Stimulated activated CD4-positive, alpha-beta T cell treated with anti-CD3 and anti-CD28 coated beads, TNF-alpha, amount 100 ng/mL, for 4 hours (primary cell): ENCODE measurements at places on chromosomes 1 and 21.

DNA sequence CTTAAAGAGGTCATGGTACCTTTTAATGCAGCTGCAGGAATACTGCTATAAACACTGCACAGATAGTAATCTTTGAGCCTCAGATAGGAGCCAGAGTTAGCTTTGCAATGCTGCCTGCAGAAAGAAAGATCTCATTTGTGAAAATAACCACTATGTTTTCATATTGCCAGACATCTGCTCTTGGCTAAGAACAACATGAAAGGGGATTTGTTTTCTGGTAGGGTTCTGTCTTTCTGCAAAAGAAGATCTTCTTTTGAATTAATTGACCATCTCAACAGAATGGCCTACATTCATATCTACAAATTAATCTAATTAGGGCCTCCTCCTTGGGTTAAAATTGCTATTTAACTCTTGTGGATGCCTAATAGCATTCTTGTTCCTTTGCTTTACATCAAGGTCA is 177.6 kb upstream of the DPYD start:
- no peak for DNase-seq

DNA sequence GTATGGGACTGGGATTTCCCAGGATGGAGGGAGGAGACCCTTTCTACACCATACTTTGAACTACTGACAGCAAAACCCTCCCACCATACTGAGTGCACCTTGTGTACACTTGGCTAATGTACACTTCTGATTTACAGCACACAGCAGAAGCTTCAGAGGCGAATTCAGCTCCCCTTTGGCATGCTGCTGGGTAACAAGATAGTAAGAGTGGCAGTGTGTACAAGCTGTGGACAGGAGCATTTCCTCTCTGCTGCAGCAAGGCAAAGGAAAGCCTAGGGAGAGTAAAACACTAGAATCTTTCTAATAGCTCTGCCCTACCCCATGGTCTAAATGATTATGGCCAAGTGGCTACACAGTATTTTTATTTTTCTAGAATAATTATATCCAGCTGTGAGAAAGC is 83.9 kb upstream of the ARTN start:
- no peak for DNase-seq

DNA sequence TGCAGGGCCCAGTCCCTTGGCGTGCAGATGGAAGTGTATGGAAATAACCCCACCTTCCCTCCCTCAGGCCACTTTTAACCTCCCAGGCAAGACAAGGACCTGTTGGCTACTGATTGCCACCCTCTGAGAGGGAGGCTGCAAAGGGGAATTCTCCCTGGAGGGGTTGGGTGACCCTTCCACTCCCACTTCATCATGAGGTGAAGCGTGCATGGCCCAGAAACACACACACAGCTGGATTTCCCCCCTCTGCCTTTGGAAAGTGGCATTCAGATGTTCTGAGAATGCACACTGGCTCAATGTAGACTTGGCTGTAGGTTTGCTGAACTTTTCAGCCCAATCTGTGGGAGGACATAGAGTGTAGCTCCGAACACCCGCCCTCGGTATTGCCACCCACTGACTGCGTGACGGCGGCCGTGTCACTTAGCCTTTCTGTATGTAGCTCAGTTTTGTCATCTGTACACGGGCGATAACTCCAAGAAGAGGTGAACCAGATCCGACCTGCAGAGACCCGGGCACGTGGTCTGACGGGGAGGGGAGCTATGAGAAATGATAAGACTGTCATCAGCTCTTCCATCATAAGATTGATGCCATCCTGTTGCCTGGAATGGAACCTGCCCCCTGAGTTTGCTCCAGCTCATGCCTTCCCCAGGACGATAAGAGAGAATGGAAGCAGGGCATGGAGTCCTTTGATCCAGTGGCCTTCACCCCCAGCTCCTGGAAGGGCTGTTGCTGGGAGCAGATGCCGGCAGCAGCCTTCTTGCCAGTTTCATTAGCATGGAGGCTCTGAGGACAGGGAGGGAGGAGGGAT is 19.3 kb downstream of the MIIP start:
- no peak for DNase-seq

GRCh38 chr1:70717656-70718055 is 306.6 kb downstream of the CTH start:
- no peak for DNase-seq

DNA sequence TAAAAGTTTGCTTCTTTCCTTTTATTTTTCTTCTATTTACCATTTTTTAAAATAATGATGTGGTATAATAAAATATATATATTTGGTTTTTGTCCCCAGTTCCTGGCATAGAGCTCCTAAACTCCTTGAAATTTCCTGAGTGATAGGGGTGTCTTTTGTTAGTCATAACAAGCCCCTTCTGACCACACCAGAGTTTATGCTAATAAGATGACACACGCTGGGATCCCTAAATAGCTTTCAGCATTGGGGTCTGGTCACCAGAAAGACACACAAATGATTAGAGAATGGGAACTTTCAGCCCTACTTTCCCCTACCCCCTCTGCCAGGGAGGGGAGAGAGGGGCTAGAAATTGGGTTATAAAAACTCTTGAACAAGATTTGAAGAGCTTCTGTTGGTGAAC is 56.2 kb downstream of the COL24A1 start:
- no peak for DNase-seq

DNA sequence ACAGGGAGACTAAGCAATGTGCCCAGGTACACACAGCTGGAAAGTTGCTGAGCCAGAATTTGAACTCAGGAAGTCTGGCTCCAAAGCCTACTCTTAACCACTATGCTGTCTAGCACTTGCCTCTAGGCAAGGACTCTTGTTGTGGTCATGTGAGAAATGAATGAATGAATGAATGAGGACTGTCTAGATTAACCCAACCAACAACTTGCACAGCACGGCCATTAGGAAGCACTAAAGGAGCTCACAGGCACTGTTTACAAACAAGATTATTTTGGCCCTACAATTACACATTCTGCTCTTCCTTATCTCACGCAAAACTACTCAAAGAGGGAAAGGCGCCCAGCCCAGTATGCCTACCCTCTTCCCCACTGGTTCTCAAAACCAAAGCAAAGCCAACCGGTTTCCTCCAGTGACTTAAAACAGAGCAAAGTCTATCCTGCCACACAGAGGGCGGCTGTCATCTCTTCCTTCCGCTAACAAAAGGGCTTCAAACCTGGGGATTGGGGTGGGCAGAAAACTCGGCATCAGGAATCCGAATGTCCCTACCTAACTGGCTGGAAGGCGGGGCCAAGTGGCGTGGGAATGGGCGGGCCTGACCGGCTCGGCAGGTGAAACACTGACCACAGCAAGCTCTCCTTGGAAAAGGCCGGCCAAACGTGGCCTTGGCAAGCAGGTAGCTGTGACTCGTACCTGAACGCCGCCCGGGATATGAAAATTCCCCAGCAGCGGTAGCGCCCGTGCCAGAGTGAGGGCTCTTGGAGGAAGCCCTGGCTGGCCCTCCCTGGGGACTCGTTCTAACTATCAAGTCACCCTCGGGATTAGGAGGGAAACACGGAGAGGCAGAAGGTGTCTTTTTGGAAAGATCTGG is 948 bp downstream of the STK40 start:
- no peak for DNase-seq

DNA sequence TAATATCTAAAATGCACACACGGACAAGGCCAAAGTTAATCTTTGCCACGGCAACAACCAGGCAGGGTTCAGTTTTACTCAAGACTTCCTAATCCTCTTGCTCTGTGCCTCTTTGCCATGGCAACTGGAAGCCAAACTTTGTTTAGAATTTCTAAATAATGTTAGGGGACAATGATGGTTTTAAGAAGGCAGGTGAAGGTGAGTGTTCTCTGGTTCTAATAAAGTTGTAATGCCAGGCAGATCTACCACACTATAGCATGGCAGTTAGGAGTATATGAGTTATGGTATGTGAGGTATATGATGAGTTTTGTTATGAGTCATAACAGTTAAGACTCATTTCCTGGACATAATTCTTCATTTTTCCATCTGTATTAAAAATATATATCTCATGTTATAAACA is 2.7 kb downstream of the PTPRC start:
- no peak for DNase-seq

- DNase-seq = no peak
These were observed 189.2 kb upstream of the PBX1 start for GRCh38 chr1:164369698-164370365.

DNA sequence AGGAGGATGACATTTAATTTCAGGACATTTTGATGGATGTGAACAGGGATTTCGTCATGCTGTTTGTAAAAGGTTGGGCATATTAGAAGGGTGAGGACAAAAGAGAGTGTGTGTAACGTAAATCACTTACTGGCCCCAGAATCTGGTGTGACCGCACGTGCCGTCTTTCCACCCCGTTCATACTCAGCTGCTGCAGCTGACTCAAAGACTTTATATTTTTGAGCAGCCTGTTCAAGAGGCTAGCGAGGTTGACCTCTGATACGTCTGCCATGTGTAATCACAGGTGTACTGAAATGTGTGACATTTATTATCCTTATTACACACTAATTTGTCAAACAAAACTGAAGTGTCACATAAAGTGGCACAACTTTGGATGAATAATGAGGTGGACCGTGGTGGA is 66.5 kb upstream of the ERRFI1 start:
- no peak for DNase-seq

GRCh38 chr21:32330784-32331311 is 32.2 kb downstream of the MRAP start:
- DNase-seq = no peak

DNA sequence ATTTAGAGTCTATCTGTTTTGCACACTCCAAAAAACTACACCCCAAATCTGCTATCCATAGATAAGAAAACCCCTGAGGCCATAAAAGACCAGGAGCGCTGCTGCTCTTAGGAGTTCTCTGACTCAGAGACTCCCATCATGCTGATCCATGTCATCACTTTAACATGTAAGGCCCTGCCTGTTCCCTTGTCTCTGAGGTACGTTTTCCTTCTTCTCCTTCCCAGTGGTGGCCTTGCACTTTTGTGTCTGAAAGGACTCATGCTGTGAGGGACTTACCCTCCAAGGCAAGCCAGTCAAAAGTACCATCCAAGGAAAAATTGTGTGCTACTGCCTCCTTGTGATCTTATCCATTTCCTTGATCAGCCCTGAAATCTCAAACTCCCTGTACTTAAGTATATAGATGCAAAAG is 427.4 kb upstream of the NCAM2 start:
- no peak for DNase-seq

GRCh38 chr21:45363921-45364467 is 41.0 kb upstream of the COL18A1 start:
- peak; percentile 13 for DNase-seq

- DNase-seq = no peak
These were observed 22.6 kb upstream of the NRDC start for GRCh38 chr1:51901151-51901550.

GRCh38 chr21:14538483-14538882 is 7.6 kb downstream of the SAMSN1 start:
- no peak for DNase-seq

- no peak for DNase-seq
These were observed 52.0 kb upstream of the RAVER2 start for GRCh38 chr1:64692911-64693310.

GRCh38 chr1:158579733-158580132 is at the start of gene OR10X1:
TSS of gene OR10X1 (minus strand) at chr1:158579899. CDS start at chr1:158579899, 0 bp downstream.
- DNase-seq = no peak

GRCh38 chr1:45395051-45395450 is 54.8 kb upstream of the MUTYH start:
- DNase-seq = no peak

DNA sequence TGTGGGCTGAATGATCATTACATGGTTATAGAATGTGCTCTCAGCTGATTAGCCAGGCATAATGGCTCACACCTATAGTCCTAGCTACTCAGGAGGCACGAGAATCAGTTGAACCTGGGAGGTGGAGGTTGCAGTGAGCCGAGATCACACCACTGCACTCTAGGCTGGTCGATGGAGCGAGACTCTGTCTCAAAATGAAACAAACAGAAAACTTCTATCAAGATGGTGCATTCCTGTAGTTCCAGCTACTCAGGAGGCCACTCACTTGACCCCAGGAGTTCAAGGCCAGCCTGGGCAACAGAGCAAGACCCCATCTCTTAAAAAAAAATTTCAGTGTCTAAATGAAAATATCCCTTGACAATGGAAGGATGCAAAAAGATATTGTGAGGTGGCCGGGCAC is 10.9 kb downstream of the TIMM17A start:
- no peak for DNase-seq

DNA sequence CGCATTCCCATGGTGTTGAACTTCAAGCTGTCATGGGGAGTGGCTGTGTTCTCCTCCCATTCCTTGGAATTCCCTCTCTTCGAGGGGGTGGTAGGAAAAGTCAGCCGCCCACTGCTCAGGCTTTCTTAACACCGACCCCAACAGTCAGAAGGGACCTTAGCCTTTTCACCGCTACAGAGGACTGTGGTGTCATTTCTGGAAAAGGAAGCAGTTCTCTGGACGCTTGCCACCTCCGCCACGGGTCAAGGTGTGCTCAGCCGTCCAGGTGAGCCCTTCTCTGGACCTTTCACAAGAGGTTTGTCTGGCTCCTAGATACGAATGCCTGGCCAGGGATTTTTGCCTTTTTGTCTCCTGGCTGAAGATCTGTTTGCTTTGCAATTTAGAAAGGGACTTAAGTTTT is 31.8 kb downstream of the CLIC6 start:
- DNase-seq = no peak

- DNase-seq = no peak
These were observed 6.6 kb upstream of the PRRX1 start for GRCh38 chr1:170657275-170657853.

DNA sequence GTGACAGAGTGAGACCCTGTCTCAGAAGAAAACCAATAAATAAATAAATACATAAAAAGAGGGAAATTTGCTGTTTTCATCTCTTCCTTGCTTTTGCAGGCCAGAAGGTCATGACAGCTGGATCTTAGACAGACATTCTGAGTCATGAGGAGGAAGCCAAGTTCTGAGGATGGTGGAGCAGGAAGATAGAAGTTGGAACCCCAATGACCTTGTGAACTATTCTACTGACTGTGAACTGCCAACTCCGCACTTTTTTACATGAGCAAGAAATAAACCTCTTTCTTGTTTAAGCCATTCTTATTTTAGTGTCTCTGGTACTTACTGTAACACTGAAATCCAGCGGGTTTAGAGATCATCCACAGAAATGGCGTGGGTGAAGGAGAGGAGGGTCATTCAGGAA is 8.5 kb downstream of the CD84 start:
- no peak for DNase-seq

DNA sequence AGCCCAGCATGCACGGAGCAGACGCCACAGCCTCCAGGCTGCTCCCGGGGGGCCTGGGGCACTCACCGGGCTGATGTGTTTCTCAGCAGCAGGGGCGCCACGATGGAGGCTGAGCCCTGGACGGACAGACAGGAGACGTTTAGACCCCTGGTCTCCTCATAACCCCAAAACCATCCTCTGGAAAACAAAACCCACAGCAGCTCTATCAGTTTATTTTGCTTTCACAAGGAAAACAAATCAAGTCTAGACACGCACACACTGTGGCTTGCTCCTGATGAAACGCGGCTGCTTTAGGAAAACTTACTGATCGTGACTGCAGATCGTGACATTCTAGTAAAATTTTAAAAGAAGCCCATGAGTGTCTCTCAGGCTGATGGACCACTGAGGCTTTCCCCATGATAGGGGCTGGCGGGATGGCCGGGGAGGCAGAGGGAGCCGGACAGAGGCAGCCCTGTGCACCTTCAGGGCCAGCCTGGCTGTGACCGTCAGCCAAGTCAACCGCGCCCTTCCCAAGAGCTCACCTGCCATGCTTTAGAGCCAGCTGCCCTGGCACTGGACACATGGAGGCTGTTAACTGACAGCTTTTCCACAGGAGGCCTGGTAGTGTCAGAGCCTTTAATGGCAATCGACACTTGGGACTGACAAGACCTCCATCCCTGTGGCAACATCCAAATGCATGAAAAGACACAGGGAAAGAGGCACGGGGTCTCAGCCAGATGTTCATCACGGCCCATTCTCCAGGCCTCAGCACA is 5.2 kb downstream of the POFUT2 start:
- DNase-seq = no peak

- no peak for DNase-seq
These were observed 22.3 kb upstream of the COL18A1 start for GRCh38 chr21:45382697-45382997.
